Activated gamma-delta T cell (primary cell): ENCODE measurements at places on chromosomes 2 and 18.

- DNase-seq: no peak
Observed at GRCh38 chr18:12686100-12686499, 16.4 kb downstream of the CEP76 start.

DNA sequence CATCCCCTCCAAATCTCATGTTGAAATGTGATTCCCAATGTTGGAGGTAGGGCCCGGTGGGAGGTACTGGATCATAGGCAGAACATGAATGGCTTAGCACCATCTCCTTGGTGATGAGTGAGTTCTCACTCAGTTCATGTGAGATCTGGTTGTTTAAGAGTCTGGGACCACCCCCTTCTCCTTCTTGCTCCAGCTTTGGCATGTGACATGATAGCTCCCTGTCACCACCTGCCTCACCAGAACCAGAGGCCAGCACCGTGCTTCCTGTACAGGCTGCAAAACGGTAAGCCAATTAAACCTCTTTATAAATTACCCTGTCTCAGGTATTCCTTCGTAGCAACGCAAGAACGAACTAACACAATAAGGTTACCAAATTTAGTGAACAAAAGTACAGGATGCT is 95.4 kb downstream of the ZBTB7C start:
- no peak for DNase-seq

DNA sequence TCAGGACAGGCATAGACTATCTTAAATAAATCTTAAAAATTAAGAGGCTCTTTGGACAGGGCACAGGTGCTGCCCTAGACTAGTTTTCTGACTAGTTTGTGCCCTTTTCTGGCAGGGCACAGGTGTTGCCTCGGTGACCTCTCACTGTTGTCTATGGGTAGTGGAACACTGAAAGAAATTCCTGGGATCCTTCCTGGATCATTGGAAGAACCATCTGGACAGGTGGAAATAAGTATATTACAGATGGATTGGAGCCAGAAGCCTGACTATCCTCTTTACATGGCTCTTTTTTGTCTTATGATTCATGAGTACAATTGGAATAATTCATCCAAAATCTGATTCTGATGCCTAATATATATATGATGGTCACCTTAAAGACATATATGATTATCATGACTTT is 286.6 kb downstream of the RIT2 start:
- no peak for DNase-seq

- DNase-seq: peak; percentile 1
Observed at GRCh38 chr2:209424199-209424701, 403 bp downstream of the MAP2 start.

DNA sequence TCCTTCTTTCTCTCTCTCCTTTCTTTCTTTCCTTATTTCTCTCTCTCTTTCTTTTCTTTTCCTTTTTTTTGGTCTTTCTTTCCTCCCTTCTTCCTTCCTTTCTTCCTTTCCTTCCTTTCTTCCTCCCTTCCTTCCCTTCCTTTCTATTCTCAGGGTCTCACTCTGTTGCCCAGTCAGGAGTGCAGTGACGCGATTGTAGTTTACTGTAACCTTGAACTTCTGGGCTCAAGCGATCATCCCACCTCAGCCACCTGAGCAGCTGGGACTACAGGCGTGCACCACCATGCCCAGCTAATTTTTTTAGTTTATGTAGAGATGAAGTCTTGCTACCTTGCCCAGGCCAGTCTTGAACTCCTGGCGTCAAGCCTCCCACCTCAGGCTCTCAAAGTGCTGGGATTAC is 83.8 kb upstream of the PPM1B start:
- DNase-seq: no peak

GRCh38 chr2:231138699-231139098 is 13.9 kb upstream of the HTR2B start:
- no peak for DNase-seq
